Sigmoid colon (tissue), 7 donors: ENCODE measurements at places on chromosomes 5 and 9.
A peak's percentile ranks its signal among the peaks of the same experiment; 100 is the strongest.

DNA sequence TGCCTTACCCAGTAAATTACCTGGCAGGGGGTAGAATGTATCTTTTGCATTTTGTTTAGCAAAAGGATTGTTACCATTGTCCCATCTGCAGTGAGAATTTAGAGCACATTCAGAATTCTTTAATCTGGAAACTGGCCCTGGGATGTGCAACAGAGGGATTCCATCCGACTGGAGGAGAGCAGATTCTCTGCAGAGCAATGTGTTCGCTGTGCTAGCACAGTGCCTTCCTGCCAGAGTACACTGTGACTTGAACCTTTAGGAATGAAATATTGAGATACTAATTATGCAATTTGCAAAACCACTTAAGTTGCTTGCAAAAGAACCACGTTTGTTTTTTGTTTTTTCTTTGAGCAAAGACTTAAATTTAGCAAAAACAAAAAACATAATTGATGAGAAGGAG lies 22.5 kb upstream of the DMRT1 start:
- no peaks in the 10 kb centered on the region for H3K27me3 ChIP-seq
- no peaks in the 10 kb centered on the region for H3K36me3 ChIP-seq
- peak; percentile 69 for DNase-seq
- H3K4me3 ChIP-seq = no peak overlapping the region

GRCh38 chr9:745761-746380 lies 95.6 kb upstream of the DMRT1 start:
- H3K36me3 ChIP-seq = peaks cover 26% of the 10 kb centered on the region
- no peak overlapping the region for H3K4me3 ChIP-seq
- DNase-seq = peak; percentile 73
- no peaks in the 10 kb centered on the region for H3K27me3 ChIP-seq
- H3K27ac ChIP-seq = peak overlapping the region; percentile 59
- H3K4me1 ChIP-seq = no peaks in the 10 kb centered on the region

DNA sequence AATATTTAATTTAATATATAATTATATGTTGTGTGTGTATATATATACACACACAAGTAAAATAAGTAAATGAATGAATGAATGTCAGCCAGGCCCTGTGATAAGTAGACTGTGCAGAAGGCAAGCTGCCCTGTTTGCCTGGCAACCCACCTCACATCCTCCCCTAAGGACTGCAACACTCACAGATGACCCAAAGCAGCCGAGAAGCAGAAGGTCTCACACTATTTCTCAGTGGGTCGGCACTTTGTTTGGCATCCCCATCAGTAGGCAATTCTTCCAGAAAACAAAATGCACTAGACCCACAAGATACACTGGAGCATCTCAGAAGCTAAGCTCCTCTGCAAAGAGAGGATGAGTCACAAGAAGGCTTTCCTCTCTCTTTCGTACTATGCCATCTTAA lies 152.1 kb upstream of the GRAMD2B start:
- H3K4me1 ChIP-seq = no peaks in the 10 kb centered on the region
- DNase-seq = no peak
- H3K36me3 ChIP-seq = no peaks in the 10 kb centered on the region
- no peak overlapping the region for H3K27ac ChIP-seq
- H3K27me3 ChIP-seq = no peaks in the 10 kb centered on the region

DNA sequence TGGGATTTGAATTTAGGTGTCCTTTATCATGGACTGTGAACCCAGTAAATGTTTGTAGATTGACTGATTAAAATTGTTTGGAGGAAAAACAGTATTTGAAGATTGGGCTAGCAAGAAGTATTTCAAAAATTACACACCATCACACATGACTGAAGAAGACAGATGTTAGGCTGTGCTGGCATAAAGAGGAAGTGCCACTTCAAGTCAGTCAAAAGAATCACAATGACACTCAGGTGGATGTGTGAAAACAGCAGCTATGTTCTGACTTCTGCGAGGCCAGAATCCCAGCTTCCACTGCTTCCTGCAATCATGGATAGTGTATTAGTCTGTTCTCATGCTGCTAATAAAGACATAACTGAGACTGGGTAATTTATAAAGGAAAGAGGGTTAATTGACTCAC lies 393.3 kb downstream of the DMRT2 start:
- no peak overlapping the region for H3K27ac ChIP-seq
- no peak overlapping the region for H3K4me3 ChIP-seq
- H3K36me3 ChIP-seq = no peaks in the 10 kb centered on the region
- no peaks in the 10 kb centered on the region for H3K27me3 ChIP-seq
- no peak for DNase-seq

DNA sequence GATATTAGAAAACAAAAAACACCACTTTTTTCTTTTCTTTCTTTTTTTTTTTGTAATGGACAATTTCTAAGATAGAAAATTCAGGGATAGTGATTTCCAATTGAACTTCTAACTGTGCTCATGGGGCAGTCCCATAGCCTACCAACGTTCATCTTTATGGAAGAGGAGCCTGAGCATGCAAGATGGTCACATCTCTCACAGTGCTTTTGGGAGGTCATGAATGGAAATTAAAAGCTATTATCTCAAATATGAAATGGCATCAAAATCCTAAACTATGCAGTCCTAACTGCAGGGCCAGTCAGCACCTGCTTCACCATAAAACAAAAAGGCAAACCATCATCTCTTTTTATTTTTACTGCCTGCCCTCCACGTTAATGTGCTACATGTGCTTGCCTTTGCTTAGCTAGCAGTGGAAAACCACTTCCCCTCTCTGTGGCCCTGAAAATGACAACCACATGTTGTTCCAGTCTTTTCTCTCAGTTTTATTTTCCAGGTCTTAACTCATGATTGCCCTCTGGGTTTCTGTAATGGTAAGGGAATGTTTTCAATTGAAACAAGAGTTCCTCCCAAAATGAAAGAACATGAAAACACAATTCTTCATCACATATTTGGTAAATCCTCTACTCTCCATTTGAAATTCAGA lies 16.7 kb downstream of the IFNB1 start:
- no peak overlapping the region for H3K4me3 ChIP-seq
- no peak for DNase-seq
- no peak overlapping the region for H3K27ac ChIP-seq
- no peaks in the 10 kb centered on the region for H3K4me1 ChIP-seq

DNA sequence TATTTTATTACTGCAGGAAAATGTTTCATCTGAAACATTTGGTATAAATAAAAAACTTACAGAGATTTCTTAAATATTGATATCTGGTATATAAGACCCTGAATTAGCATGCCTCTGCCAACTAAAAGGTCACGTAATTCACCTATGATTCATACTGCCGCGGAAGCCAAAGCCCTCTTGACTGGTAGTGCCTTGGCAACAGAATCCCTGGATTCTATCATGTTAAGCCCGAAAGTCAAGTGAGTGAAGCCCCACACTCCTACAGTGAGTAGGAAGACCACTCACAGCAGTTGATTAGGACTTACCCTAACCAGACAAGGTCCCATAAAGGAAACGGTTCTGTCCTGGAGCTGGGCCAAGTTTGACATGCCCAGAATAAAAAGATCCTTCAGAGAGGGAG lies 175.6 kb upstream of the NREP start:
- peaks cover 14% of the 10 kb centered on the region for H3K4me1 ChIP-seq
- no peaks in the 10 kb centered on the region for H3K27me3 ChIP-seq
- no peak for DNase-seq
- H3K27ac ChIP-seq = no peak overlapping the region
- H3K36me3 ChIP-seq = no peaks in the 10 kb centered on the region

- no peaks in the 10 kb centered on the region for H3K4me1 ChIP-seq
- no peak within 1 kb of the TSS for H3K27ac ChIP-seq
- no peak for DNase-seq
- H3K36me3 ChIP-seq = no peaks in the 10 kb centered on the region
- H3K4me3 ChIP-seq = no peak within 1 kb of the TSS
- no peaks in the 10 kb centered on the region for H3K27me3 ChIP-seq
Observed at GRCh38 chr5:157180374-157181264, at the start of gene ITK. Gene ITK, plus strand, starts transcription at chr5:157180840. Its CDS starts 138 bp downstream, at chr5:157180978.

- H3K4me1 ChIP-seq = peaks cover 4% of the 10 kb centered on the region
- no peaks in the 10 kb centered on the region for H3K27me3 ChIP-seq
- H3K27ac ChIP-seq = no peak overlapping the region
- no peak overlapping the region for H3K4me3 ChIP-seq
- no peak for DNase-seq
Observed at GRCh38 chr5:73032635-73033034, 76.8 kb downstream of the FCHO2 start.

DNA sequence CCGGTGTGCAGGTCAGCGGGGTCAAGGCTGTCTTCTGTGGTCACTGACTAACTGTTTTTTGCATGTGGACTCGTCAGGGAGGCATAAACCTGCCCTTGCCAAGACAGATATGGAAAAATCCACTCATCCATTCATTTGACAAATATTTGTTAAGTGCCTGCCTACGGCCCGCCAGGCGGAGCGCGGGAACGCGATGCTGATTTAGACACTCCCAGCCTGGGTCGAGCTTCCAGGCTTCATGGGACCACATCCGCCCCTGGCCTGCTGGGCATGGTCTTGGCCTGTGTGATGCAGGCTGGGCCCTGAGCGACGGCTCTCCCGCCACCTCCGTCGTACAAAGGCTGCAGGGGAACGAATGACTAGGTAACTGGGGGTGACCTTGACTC lies 18.1 kb downstream of the MYMK start:
- H3K4me3 ChIP-seq = no peak overlapping the region
- DNase-seq = no peak
- no peaks in the 10 kb centered on the region for H3K36me3 ChIP-seq

- H3K27ac ChIP-seq = no peak overlapping the region
- H3K27me3 ChIP-seq = no peaks in the 10 kb centered on the region
- no peak overlapping the region for H3K4me3 ChIP-seq
- H3K4me1 ChIP-seq = no peaks in the 10 kb centered on the region
- no peak for DNase-seq
Observed at GRCh38 chr5:10712574-10713366, 48.3 kb downstream of the DAP start.

DNA sequence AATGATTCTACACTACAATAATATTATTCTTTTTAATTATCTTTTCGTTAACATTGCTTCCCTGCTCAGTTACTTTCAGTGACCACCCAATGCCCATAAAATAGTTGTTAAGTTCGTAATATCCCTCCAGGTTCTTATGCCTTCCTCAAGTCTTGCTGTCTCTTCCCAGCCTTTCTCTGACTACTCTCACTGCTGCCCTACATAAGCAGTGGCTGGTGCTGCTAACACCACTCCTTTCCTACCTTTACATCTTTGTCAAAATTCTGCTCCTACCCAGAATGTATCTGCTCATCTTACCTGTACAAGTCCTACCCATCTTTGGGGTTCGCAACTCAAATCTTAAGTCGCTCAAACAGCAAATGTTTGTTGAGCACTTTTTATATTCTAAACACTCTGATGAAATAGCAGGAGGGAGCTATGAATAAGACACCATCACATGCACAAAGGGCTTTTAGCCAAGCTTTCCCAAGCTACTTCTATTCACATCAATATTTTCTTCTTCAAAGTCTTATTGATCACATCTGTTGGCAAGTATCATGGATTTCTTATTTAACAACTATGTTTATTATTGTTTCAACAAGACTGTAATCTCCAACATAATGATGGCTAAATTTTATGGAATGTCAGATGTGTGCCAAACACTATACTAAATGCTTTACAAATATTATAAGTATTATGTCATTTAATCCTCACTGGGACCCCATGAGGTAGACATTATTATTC lies 29.5 kb downstream of the SLC25A46 start:
- no peaks in the 10 kb centered on the region for H3K36me3 ChIP-seq
- no peak overlapping the region for H3K27ac ChIP-seq
- no peak overlapping the region for H3K4me3 ChIP-seq
- no peak for DNase-seq
- H3K27me3 ChIP-seq = no peaks in the 10 kb centered on the region

- no peaks in the 10 kb centered on the region for H3K36me3 ChIP-seq
- no peaks in the 10 kb centered on the region for H3K27me3 ChIP-seq
- H3K4me3 ChIP-seq = no peak overlapping the region
- H3K4me1 ChIP-seq = no peaks in the 10 kb centered on the region
- DNase-seq = no peak
- no peak overlapping the region for H3K27ac ChIP-seq
Observed at GRCh38 chr5:60852940-60853339, 8.9 kb upstream of the ELOVL7 start.

GRCh38 chr9:16192403-16193017 lies 639.7 kb downstream of the CCDC171 start:
- H3K27ac ChIP-seq = peak overlapping the region; percentile 70
- H3K36me3 ChIP-seq = no peaks in the 10 kb centered on the region
- no peak for DNase-seq
- H3K4me3 ChIP-seq = peak overlapping the region; percentile 8

DNA sequence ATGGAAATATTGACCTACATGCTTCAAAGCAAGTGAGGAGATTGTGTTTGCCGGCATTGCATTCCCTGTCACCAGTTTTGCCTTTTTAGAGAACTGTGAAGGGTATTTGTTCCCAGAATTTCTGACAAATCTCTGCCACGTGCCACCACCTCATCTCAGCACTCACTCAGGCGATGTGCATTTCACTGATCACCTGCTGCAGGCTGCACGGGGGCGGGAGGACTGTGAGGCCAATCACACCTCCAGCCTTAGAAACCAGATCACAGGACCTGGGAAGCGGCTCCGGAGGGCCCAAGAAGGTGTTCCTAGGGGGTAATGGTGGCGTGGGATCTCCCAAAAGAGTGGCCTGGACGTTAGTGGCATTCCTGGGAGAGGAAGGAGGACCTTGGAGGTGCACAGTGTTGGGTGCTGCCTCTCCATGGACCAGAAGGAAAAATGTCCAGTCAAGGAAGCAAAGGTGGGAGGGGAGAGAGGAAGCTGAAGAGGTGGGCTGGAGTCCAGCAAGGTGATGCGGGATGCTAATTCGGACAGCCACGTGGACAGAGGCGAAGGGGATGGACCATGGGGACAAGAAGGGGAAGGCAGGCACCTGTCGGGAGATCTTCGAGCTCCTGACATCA lies 63.6 kb upstream of the OLFM1 start:
- H3K27ac ChIP-seq = no peak overlapping the region
- H3K27me3 ChIP-seq = no peaks in the 10 kb centered on the region
- DNase-seq = no peak
- H3K36me3 ChIP-seq = no peaks in the 10 kb centered on the region

GRCh38 chr5:157454273-157454672 lies 5.7 kb upstream of the NIPAL4 start:
- H3K27ac ChIP-seq = no peak overlapping the region
- no peak overlapping the region for H3K4me3 ChIP-seq
- H3K27me3 ChIP-seq = no peaks in the 10 kb centered on the region
- peaks cover 17% of the 10 kb centered on the region for H3K4me1 ChIP-seq

- no peaks in the 10 kb centered on the region for H3K4me1 ChIP-seq
- no peaks in the 10 kb centered on the region for H3K27me3 ChIP-seq
- peak overlapping the region; percentile 8 for H3K4me3 ChIP-seq
- no peaks in the 10 kb centered on the region for H3K36me3 ChIP-seq
- no peak overlapping the region for H3K27ac ChIP-seq
Observed at GRCh38 chr5:24714746-24715145, 70.0 kb upstream of the CDH10 start.

- no peaks in the 10 kb centered on the region for H3K36me3 ChIP-seq
- no peaks in the 10 kb centered on the region for H3K27me3 ChIP-seq
- no peak for DNase-seq
- H3K27ac ChIP-seq = no peak overlapping the region
- H3K4me3 ChIP-seq = no peak overlapping the region
Observed at GRCh38 chr9:122468735-122469134, 9.0 kb downstream of the OR1J1 start.

GRCh38 chr9:5893591-5894236 lies 3.0 kb downstream of the MLANA start:
- no peak overlapping the region for H3K27ac ChIP-seq
- H3K4me3 ChIP-seq = no peak overlapping the region

GRCh38 chr5:71695595-71695994 lies 23.5 kb upstream of the CARTPT start:
- H3K4me1 ChIP-seq = no peaks in the 10 kb centered on the region
- DNase-seq = no peak
- no peak overlapping the region for H3K27ac ChIP-seq
- no peaks in the 10 kb centered on the region for H3K36me3 ChIP-seq
- H3K27me3 ChIP-seq = peaks cover 3% of the 10 kb centered on the region
- H3K4me3 ChIP-seq = no peak overlapping the region
